ENCODE measurements at places on chromosomes 6 and 20.
A peak's percentile ranks its signal among the peaks of the same experiment; 100 is the strongest.

GRCh38 chr6:101118136-101118396 is 236.9 kb upstream of the ASCC3 start:
- DNase-seq: no peak

- no peak for DNase-seq
Measured at GRCh38 chr20:46698788-46699187, 9.5 kb upstream of the TP53RK start.

DNA sequence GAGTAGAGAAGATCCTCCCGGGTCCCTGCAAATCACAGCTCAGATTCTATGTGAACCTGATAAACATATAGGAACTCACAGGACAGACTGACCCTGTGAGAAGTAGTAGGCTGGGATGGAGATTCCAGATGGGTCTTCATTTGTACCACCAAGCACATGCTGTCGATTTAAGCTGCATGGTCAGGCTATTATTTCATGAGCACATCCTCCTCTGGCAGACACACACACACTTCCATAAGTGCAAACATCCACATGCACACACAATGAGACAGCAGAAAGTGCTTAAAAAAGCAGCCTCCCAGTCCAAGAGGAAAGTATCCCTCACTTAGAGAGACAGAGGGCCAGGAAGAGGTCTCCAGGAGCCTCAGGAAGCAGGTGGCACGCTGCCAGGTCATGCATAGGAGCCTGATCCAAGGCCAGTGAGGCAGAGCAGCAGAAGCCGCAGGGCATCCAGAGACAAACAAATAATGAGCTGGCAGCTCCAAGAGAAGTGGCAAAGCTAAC is 131.8 kb downstream of the UNC5CL start:
- no peak for DNase-seq

DNA sequence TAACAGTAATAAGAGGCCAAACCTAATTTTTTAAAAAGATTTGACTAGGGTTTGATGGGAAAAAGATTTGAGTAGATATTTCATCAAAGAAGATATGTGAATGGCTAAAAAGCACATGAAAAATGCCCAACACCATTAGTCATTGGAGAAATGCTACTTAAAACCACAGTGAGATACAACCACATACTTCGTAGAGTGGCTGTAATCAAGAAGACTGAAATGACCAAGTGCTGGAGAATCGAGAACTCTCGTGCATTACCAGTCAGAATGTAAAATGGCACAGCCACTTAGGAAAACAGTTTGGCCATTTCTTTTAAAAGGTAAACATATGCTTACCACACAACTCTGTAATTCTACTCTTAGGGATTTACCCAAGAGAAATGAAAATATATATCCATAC is 175.5 kb downstream of the EYA2 start:
- DNase-seq: no peak

GRCh38 chr20:17024513-17025119 is 202.2 kb upstream of the PCSK2 start:
- no peak for DNase-seq

DNA sequence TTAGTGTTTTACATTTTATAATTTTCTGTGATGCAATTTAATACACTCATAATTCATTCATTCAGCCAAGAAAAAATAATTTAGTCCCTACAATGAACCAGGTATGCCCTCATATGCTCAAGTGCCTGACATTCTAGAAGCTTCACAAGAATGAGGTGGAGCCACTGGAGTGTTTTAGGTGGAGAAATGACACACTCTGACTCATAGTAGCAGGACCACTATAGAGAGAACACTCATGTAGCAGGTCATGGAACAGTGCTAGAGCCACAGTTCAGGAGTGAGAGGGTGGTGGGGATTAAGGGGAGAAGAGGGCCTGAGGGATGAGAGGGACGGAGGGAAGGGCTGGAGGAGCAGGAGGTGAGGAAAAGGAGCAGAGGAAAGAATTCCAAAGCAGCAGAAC is 1.4 kb upstream of the HLA-G start:
- no peak for DNase-seq

DNA sequence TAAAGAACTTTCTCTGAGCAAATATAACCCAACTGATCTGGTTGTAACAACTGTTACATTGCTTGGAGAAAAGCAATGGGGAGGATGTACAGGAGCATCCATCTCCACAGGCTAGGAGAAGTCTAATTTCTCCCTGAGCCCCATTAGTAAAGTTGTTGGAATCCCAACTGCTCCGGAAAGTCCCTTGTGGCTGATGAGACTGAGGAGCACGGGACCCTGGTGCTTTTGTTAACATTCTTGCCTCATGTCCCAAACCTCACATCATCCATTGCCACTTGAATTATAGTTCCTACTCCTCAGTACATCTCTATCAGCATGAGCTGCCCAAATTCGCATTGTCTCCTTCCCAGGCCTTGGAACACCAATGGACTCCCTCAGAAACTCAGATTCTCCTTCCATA is 260.6 kb upstream of the BMP2 start:
- DNase-seq: no peak

DNA sequence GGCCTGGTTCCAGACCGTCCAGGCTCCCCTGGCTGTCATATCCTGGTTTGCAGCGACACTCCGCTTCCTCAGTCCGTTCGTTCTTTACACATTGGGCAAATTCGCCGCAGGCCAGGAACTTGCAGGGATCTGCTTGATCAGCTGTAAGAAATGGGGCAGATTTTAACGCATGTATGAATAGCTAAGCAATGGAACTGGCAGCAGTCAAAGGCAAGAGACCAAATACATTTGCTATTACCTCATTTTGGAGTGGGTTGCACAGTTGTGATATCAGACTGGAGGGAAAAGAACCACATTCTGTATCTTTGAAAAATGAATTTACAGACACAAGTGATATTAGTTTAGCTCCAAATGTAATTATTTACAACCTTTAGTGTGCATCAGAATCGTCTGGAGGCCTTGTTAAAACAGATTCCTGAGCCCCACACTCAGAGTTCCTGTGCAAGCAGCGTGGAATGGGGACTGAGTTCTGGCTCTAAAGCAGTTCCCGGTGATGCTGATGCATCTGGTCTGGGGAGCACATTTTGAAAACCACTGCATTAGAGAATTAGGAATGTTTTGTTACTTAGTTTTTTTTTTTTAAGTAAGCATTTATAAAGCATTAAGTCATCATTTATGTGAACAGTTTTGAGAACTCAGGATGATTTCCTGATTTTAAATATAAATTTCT is 141.3 kb downstream of the IMPG1 start:
- DNase-seq: no peak

GRCh38 chr6:41846666-41847237 is 48.4 kb downstream of the USP49 start:
- DNase-seq: peak; percentile 2

- DNase-seq: no peak
Measured at GRCh38 chr6:129593233-129593564, 116.8 kb downstream of the ARHGAP18 start.

DNA sequence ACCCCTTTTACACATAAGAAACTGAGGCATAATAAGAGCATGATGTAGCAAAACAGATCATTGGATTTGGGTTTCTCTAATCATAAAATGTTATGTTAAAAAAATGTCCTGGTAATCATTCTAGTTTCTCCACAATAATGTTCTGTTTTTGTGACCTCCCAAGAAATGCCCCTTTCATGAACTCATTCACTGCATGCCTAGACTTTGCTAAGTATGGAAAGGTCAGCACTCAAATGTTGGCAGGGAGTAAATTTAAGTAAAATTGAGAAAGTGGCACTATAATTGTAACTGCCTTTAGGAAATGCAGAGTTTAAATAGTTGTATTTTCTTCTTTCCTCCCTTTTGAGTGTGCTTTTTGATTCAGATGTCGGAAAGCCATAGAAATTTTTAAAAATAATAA is 48.5 kb upstream of the ID4 start:
- no peak for DNase-seq

DNA sequence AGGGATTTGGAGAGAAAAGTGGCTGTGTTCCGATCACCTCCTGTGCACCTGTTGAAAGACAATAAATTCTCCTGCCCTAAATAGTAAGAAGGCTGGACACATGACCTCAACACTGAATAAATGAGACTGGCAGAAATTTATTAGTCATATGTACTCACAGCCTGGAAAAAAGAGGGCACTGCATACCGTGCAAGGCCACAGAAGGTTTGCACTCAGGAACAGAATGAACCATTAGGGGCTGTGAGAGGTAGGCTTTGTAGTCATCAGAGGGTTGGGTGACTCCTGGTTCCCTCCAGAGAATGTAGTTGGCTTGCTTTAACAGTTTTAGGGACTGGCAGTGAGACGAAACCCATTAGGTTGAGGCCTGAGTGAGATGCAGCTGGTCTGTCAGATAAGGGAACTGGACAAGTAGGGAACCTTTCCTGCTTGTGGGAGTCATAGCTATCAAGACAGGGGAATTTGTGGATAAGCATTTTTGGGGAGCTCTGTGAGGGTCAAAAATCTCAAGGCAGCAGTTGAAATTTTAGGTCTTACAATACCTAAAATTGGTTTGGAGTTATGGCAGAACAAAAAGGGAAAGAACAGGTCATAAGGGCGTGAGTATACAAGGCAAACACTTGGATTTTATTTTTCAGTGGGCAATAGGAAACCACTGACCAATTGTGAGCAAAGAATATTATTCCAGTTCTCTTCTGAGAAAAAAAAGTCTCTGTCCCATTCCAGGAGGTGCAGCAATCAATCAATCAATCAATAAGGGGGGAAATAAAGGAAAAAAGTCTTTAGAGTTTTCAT is 67.9 kb upstream of the BTN3A2 start:
- no peak for DNase-seq

- no peak for DNase-seq
Measured at GRCh38 chr6:35057449-35058357, 83.4 kb downstream of the TCP11 start.

GRCh38 chr20:58139849-58140786 is 88.3 kb downstream of the ANKRD60 start:
- no peak for DNase-seq
